ENCODE measurements at places on chromosomes 2 and 18.

GRCh38 chr18:79956276-79956675, 4.8 kb upstream of the SLC66A2 start:
- DNase-seq: no peak

- no peak for DNase-seq
Measured at GRCh38 chr18:51182824-51183223, 14.7 kb downstream of the MEX3C start.

- no peak for DNase-seq
Measured at GRCh38 chr2:72211777-72212485, 64.3 kb upstream of the CYP26B1 start.

- no peak for DNase-seq
Measured at GRCh38 chr2:57698935-57699449, 347.6 kb upstream of the VRK2 start.

DNA sequence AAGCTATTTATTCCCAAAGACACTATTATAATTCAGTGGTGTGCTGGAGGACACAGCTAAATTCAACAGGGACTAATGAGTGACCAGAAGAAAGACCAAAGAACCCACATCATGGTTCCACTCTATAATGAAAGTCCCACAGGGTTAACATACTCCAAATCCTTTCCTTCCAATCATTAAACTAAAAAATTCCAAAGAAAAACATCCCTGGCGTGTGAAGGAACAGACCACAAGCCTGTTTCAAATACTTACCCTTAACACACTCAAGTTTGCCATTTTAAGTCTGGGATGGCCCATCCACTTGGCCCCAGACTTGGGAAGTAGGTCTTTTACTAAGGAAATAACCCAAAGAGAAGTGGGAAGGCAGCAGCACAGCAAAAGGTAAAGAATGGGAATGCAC, 150.1 kb upstream of the CCDC150 start:
- no peak for DNase-seq

- no peak for DNase-seq
Measured at GRCh38 chr2:32457814-32458213, 101.0 kb downstream of the BIRC6 start.

- no peak for DNase-seq
Measured at GRCh38 chr2:73133566-73134197, 20.9 kb upstream of the RAB11FIP5 start.

- DNase-seq: no peak
Measured at GRCh38 chr2:84957771-84958134, 13.2 kb upstream of the KCMF1 start.

- DNase-seq: no peak
Measured at GRCh38 chr2:157903626-157904025, 27.5 kb upstream of the ACVR1 start.

DNA sequence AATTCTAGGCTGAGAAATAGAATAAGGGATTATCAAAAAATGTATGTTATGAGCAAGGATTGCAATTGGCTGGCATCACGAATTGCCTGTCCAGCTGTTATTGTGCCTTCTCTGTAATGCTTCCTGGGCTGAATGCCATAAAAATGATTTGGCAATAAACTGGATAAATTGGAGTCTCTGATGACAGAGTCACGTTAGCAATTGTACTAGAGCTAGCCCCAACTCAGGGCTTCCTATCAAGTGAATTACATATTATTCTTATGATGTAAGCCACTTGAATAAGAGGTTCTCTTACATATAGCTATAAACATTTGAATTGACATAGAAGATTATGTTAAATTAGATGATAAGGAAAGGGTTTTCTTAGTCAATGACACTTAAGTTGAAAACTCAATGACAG, 607.5 kb upstream of the REG3G start:
- DNase-seq: no peak

- no peak for DNase-seq
Measured at GRCh38 chr2:136787970-136788369, 22.6 kb downstream of the THSD7B start.

DNA sequence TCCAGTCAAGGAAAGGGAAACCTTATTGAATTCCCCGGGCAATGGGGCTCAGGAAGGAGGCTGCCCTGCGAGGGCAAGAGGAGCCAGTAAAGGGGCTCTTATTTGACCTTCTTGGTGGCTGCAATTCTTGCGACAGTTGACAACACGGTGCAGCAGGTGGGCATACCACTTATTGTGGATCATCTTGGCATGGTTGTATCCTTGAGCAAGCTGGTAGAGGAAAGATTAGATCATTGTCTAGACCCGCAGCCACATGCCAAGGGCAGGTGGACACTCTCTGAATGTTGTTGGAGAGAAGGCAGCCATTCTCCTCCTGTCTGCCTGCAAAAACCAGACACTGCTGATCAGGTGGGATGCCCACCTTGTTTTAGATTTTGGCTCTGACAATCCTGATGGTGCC, 170.2 kb upstream of the CHST9 start:
- no peak for DNase-seq

- DNase-seq: no peak
Measured at GRCh38 chr18:59686260-59686659, 11.0 kb downstream of the CCBE1 start.

DNA sequence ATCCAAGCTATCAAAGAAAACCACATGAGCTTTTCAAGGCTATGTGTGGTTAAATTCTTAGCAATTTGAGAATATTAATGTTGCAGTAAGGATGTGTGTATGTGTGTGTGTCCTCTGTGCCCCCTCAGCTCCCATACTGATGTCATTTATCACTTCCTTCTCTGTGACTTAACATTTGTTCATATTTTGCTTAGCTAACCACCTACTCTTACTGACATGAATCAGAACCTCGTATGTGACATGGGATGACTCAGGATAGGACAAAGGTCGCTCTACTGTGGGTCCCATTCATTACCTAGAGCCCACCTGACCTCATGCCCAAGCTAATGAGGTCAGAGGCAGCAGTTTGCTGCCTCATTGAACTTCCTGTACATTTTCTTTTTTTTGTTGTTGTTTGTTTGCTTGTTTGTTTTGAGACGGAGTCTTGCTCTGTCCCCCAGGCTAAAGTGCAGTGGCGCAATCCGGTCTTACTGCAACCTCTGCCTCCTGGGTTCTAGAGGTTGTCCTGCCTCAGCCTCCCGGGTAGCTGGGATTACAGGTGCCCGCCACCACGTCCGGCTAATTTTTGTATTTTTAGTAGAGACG, 36.3 kb downstream of the MOGAT1 start:
- no peak for DNase-seq

DNA sequence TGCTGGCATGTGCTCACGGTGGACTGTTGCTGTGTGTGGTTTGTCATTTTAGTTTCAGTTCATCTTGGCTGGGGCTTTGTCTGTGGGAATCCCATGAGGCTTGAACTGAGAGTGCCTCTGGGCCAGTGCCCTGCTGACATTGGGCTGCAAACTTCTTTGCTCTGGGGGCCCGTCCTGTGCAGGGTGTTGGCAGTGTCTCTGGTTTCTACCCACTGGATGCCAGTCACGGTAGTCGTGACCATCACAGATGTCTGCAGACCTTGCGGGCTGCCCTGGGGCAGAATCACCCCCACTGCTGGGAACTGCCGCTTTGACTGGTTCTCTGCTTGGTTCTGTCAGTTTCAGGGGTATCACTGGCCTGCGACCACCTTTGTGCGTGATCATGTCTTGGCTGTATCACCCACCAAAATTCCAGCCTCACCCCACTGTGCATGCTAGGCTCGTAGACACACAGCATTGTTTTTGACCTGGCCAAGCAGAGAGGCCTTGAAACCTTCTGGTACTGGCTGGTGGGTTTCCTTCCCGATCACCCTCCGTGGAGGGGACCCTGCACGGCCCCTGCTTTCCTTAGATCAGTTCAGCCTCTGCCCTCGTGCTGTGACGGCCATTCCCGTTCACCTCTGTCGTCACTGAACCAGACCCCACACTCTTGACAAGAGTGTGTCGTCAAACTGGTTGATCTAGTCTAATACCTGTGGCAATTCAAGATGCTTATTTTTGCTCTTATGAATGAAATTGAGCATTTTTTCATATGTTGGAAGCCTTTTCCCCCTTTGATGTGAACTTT, 57.6 kb downstream of the KCNG2 start:
- no peak for DNase-seq

DNA sequence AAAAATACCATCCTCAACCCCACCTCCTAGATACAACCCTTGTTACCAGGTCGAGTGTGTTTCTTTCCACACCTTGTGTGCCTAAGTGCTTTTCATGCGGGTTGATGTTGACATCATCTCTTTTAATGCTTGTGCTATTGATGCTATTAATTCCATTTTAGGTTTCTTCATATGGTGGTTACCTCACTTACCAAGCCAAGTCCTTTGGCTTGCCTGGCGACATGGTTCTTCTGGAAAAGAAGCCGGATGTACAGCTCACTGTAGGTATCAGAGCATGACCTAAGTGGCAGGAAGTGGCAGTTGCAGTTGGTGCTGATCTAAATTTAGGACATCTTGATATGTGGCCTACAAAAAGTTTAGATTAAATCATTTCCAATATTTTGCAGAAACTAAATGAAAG, 149.9 kb upstream of the TTC39C start:
- no peak for DNase-seq

DNA sequence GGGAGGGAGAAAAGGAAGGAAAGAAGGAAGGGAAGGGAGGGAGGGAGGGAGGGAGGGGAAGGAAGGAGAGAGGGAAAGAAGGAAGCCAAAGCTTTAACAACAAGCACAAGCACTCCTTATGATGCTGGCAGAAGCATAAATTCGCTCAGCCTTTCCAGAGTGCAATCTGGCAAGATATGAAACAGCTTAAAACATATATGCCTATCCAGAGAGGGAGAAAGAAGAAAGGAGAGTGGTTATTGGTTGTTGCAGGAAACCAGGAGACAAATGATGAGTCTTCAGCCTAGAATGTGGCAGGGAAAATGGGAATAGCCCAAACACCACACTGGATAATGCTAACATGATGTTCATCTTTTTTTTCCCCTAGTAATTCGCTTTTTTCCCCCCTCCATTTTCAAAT, 64.0 kb downstream of the STPG4 start:
- no peak for DNase-seq

DNA sequence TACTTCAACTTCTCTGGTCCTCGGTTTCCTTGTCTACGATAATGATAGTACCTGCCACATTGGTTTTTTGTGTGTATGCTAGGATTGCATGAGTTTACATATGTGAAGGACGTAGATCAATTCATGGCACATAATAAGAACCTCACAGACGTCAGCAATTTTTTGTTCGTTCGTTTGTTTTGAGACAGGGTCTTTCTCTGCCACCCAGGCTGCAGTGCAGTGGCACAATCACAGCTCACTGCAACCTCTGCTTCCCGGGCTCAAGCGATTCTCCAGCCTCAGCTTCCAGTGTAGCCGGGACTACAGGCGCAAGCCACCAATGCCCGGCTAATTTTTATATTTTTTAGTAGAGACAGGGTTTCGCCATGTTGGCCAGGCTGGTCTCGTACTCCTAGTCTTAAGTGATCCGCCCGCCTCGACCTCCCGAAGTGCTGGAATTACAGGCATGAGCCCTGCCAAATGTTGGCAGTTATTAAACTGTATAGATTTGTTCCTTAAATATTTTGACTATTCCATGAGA, 756 bp upstream of the SLC35F5 start:
- no peak for DNase-seq

DNA sequence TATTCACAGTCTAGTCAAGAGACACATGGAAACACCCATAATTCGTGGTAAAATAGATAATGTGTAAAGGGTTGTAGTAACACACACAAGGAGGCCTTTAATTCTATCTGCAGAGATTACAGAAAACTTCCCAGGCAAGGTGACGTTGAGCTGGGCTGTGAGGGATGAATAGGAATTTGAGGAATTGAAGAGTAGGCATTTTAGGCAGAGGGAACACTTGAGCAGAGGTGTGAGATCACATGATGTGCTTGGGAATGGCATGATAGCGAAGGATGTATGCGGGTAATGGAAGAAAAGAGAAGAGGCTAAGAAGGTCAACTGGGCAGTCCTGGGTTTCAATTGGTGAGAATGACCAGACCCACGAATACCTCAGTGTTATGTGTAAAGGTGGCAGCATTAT, 20.2 kb downstream of the DRC1 start:
- no peak for DNase-seq

DNA sequence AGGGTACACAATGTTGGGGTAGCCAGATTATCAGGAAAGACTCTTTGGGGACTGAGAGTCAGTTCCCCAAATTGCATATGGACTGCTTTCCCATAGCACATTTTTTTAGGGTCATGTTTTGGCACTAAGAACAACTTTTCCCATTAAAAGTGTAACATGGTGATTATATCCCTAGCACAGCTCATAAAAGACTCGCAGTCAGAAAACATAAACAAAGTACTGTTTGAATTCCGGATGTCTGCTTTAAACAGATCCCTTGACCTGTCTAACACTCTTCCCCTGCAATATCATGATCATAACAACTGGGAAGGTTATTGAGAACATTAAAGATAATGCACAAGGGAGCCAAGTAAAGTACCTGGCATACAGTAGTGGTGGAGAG, 262.2 kb downstream of the ASXL3 start:
- DNase-seq: no peak

DNA sequence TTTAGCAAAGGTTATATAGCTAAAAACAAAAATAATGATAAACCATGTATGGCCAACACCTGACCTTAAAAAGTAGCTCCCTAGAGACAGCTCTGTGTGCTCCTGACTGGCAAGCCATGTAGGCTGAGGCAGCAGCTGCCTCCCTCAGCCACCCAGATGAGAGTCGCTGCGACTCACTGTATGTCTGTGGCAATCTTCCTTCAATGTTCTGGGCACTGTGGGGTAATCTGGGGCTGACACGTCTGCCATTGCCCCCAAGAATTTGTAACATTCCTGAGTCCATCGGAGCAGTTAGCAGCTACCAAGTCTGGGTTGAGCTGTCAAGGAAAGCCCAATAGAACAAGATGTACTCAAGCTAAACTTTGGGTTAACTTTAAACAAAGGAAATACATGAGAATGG, 106.4 kb upstream of the DAPL1 start:
- no peak for DNase-seq

- DNase-seq: no peak
Measured at GRCh38 chr2:225932811-225933413, 533.4 kb downstream of the NYAP2 start.

DNA sequence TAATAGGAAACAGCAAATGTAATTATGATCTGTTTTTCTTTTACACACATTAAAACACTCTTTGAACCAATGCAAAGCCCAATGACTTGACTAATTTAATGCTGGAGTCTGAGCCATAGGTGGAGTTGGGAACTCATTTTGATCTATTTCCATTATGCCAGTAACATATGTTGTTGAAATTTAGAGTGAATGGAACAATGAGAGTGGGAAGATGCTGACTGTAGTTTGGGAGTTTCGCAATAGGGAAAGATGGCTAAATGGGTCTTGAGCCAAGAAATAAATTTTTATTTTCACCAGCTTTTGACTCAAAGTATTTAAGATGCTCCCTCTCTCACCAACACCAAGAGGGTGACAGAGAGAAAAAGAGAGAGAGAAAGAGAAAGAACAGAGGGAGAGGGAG, 246.7 kb downstream of the DLGAP1 start:
- DNase-seq: no peak

- DNase-seq: no peak
Measured at GRCh38 chr2:101983928-101984327, 7.8 kb upstream of the IL1R2 start.

- no peak for DNase-seq
Measured at GRCh38 chr2:105595536-105595935, 149.2 kb upstream of the NCK2 start.

Data from stimulated activated CD4-positive, alpha-beta T cell treated with anti-CD3 and anti-CD28 coated beads, Interleukin-2, amount 100 ng/mL, for 24 hours (primary cell).